Erythroblast (primary cell): ENCODE measurements at places on chromosomes 4 and X.

DNA sequence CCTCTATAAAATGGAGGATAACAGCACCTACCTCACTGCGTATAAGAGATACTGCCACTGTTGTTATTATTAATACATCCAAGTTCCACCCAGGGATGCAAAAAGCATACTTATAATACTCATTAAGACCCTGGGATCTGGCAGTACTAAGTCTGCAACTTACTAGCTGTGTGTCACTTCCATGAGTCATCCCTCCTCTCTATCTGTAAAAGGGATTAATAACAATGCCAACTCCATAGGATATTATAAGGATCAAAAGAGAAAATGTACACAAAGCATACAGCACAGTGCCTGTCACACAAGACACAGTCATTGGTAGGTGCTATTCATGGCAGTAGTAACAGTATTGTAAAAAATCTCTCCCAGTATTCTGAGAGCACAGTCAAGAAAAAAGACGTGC lies 216.7 kb downstream of the HS6ST2 start:
- no peak for DNase-seq

DNA sequence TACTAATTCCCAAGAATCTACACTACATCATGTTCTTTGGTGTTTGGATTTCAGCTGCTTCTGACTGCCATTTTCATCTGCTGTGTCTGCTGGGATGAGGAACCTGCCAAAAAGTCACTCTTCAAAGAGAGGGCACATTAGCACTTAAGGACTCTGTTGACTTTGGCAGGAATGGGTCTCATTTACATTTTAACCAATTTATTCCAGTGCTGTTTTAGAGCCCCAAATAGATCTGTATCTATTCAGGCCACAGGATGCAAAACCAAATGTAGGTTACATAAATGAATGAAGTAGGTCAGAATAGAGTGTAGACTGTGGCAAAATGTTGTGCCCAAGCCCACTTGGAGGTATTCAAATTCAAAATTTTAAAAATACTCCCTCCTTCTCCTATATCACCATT lies 14.4 kb downstream of the TXK start:
- DNase-seq = no peak

GRCh38 chrX:44036336-44036735 lies 63.1 kb upstream of the NDP start:
- DNase-seq = no peak

DNA sequence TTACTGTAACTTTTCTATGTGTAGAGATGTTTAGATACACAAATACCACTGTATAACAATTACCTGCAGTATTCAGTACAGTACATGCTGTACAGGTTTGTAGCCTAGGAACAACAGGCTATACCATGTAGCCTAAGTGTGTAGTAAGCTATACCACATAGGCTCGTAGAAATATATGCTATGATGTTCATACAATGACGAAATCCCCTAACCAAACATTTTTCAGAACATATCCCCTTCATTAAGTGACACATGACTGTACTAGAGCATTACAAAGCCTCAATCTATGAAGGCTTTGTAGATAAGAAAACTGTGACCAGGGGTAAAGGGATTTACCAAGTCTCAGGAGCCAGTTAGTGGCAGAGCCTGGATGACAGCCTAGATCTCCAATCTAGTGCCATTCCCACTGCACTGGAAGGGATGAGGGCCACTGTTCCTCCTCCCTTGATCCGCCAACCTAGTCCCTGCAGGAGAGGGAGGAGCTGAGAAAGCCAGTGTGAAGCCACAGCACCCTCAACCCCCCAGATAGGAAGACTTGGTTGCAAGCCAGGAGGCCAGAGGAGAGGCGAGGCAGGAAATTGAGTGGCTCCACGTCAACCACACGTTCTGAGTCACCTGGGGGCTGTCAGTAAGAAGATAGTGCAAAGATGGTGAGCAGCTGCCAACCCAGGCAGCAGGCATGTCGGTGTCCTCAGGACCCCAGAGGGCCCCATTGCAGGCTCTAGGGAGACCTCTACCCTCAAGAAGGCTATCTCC lies 227.7 kb downstream of the BCOR start:
- no peak for DNase-seq

DNA sequence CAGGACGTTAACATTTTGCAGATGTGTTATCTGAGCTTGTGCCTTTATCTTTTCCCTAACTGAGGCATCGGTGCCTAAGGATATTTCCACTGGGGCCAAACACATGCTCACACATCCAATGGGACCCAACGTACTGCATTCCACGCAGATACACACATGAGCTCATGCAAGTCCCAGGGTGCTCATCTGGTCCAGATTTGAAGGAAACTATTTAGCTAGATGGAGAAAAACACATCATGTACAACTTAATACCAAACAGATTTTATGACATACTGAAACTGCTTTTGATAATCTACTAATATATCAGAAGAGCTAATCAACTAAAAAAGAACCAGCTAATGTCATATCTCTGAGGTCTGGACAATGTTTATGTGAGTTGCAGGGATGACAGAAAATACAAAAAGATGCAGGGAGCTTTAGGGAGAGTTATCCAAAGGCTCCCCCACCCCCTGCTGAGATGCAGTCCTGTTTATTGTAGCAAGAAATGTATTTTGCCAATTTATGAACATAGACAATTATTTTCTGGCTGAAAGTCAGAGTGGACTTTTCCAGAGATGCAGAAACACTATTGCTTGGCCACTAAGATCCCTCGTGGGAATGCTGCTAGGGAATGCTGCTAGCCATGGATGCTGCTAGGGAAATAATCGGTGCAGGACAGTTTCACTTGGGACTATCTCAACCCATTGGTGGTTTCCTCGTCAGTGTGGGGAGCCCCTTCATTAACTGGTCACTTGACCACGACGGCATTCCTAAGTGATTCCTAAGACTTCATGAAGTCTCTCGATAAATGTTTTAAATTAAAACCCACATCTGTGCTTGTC lies 172.8 kb downstream of the SMIM20 start:
- DNase-seq = no peak

DNA sequence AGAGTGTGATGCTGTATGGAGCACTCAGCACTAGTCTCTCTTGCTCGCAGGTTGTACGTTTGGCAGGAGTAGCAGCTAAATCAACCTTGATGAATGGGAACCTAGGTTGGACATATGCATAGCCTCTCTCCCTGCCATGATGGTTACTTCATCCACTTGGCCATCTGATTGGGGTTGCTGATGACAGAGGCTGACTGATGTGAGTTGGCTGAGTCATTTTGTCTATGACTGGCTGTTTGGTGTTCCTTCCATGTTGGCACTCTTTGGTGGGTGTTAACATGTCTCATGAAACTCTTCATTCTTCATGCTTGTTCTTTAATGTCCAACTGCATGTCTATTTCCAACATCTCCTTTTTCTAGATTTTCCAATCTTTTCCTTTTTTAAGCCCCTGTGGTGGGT lies 31.6 kb upstream of the SPARCL1 start:
- no peak for DNase-seq

DNA sequence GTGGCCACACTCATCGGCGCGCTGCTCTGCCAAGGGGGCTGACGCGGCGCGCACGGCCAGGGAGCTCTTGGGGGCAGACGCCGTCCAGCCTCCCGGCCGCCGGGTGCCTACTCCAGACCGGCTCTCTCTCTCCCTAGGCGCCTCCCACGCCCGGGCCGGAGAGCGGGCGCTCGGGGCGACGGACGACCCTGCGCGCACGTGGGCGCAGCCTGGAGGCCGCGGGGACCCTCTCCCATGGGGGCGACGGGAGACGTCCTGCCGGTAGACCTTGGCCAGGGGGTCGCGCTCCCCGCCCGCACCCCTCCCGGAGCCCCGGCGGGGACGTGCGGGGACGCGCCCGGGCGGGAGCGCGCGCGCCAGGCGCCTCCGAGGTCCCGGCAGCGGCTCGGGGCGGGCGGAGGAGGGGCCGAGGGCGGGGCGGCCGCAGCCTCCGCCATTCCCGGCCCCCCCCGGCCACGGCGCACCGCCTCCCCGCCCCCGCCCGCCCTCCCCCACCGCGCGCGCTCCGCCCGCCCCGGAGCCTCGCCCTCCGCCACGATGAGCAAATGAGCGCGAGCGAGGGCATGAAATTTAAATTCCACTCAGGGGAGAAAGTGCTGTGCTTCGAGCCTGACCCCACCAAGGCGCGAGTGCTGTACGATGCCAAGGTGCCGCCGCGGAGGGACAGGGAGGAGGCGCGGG lies at the start of gene MSL3:
Gene MSL3, plus strand, starts transcription at position 519 of the 681 bp plus-strand sequence. Its CDS starts 27 bp downstream, at position 546.
- DNase-seq = peak; percentile 79

GRCh38 chr4:140423106-140423505 lies 4.3 kb downstream of the CLGN start:
- no peak for DNase-seq

GRCh38 chr4:37245391-37245954 lies 930 bp downstream of the NWD2 start:
- DNase-seq = no peak

DNA sequence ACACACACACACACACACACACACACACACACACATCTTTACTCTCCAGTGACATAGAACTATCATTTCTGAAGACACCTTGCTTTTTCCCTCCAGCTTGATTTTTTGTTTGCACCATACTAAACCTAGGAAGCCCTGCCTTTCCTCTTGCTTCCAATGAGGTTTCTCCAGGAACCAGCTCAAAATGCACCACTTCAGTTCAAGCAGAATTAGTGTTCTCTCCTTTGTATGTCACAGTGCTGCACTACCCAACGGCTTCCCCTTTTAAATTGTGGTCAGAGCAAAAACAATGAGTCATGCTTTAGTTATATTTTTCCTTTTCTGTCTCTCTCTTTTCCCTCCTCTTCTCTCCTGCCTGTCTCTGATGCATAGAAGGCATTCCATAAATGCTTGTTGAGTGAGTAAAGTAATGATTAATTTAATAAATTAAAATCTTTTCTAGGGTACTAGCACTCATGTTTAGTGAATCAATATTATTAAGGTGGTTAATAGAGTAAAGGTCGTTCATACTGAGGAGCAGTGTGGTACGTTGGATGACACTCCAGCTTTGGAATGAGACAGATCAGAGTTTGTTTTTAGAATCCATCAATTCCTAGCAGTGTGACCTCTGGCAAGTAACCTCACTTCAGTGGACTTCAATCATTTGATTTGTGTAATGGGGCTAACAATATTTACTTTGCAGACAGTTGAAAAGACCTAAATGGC lies 5.9 kb downstream of the RTL3 start:
- no peak for DNase-seq

DNA sequence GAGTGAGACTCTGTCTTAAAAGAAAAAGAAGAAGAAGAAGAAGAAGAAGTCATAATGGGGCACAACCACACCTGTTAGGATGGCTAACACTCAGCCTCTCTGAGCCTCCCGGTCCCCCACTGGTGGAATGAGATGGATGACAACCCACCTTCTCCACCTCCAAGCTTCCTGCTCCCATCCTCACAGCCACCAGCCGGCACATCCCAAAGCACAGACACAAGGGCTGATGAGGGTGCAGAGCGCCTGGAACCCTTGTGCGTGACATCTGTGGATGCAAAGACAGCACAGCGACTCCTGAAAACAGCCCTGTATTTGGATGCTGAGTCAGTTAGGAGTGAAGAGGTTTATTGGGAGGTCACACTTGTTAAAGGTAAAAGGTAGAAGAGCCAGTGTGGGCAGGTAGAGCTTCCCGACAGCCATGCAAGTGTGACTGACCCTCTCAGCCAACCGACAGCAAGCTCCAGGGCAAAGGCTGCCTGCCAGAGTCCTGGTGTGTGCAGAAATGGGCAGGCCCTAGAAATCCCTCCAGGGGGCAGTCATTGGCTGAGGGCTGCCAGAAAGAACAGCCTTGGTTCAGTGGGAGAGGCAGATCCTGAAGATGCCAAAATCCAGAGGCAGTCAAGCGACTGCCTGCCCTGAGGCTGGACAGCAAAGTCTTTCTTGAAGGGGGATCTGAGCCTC lies 26.6 kb upstream of the MAN2B2 start:
- peak; percentile 36 for DNase-seq

DNA sequence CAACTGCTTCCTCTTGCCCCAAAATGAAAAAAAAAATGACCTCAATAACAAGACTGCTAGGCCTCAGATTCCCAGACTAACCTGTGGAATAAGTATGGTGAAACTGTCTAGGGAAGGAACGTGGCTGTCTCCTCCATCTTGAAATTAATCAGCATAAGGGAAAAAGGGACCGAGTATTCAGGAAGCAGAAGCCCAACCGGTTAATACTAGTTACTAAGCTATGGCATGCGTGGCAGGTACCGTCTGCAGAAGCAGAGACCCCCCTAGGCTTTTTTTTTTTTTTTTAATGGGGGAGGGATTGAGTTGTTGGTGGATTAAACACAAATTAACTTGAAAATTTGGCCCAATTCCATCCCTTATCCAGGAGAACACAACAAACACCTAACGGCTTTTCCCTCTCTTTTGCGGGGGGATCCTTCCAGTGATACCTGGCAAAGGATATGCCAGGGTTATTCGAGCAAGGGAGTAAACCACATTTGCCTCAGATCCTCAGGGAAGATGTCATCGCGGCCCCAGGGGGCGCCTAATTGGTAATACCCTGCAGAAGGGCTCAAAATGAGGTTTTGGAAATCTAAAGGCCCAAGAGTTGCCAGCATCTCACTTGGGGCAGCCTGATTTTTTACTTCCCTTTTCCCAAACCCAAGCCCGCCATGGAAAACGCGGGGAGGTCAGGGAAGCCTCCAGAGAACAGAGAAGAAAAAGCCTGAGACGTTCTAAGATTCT lies 893 bp downstream of the RLIM start:
- DNase-seq = peak; percentile 49

DNA sequence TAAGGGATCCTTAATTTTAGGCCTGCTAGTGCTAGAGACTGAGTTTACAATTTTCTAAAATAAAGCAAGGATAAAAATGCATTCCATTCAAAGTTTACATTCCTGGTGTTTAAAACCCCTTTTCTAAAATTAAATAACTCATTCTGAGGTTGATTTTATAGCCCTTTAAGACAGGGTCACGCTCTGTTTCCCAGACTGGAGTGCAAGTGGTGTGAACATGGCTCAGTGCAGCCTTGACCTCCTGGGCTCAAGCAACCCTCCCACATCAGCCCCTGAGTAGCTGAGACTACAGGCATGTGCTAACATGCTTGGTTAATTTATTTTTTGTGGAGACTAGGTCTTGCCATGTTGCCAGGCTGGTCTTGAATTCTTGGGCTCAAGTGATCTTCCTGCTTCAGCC lies 6.8 kb upstream of the CDKL2 start:
- no peak for DNase-seq

DNA sequence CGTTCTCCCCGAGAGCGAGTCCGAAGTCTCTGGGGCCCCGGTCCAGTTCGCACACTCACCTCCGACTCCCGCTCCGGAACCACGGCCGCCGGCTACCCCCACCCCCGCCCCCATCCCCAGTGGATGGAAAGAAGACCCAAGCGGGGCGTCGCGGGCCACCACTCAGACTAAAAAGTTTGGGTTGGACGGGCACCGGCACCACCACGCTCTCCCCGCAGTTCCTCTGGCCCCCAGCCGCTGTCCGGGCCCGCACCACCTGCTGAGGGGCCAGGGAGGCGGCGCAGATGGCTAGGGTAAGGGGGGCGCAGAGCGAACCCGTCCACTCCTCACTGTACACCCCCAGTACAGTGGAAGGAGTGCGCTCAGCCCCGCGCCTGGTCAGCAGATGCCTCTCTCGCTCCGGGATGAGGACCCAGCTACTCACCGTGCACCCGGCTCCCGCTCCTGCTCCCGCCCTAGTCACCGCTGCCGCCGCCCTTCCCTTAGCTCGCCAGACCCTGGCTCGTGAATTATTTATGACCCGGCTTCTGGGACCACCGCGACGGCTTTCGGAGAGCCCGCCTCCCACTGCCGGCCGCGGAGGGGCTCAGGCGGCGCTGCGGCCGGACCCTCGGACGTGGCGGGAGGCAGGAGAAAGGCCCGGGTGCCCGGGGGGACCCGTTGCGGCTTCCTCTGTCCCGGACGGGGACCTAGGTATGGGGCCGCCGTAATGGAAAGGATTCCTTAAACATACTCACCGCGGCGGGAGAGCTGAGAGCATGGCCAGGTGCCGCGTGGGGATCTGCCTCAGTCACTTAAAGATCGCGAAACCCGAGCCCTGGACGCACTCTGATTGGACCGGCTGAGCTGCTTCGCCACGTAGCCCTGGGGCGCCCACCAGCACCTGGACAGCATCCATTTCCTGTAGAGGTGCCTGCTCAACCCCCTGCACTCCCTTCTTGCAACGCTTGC lies at the start of gene PROM1:
Gene PROM1, minus strand, starts transcription at position 783 of the 951 bp plus-strand sequence. CDS start 8,117 bp downstream, outside the sequence.
- DNase-seq = no peak
